ENCODE measurements at places on chromosomes 12 and 14. TPM values are rescaled to one million over a fixed set of nuclear protein-coding genes. Genes with fewer than 3 reads are reported as not detected.

Gene FAM90A1
- total RNA-seq, result not detected

Gene FNTB
- total RNA-seq, result 40.7 TPM

Gene ADAMTS20
- not detected for total RNA-seq

Gene TTC9
- 11.1 TPM for total RNA-seq

Gene CISTR
- not detected for total RNA-seq

Gene TEX22
- 6.0 TPM for total RNA-seq

Gene CLMN
- total RNA-seq, result 41.8 TPM

Gene MMP19
- 9.1 TPM for total RNA-seq

Gene PYGL
- total RNA-seq, result 72.1 TPM

Gene CATSPERB
- total RNA-seq, result 0.36 TPM

DNA sequence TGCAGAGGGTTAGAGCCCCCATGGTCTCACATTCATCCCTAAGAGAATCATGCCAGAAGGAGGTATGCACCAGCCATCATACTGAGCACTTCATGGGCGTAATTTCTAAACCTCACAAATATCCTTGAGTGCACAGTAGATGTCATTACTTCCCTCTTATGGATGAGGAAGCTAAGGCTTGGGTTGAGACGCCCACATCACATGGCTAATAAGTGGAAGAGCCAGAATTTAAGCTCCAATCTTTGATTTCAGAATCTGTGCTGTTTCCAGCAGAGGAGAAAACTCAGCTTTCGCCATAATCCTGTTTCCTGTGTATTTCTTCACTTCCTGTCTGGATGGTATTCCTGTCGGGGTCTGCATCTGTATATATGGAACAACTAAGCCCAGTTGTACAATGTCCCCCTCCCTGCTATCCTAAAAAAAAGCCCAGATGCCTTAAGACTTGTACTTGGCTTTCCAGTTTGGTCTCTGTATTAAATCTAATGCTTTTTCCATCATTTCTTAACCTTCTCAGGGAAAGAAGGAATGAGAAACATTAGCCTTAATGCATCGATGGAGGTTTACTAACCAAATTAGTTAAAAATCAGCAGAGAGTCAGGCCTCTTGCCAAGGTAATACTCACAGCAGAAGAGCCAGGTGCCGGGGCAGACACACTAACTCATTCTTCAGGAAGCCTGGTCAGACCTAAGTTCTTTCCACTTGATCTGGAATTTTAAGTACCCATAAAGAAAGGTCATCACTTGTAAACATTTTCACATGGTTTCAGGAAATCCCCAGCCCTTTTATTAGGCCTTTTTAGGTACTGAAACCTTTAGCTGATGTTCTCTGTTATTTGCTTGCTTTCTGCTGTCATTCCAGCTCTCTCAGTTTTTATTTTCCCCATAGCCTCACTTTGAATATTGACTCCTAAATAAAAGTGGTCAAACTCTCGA is 5.3 kb downstream of the ISCU start:
- DNase-seq, result no peak

DNA sequence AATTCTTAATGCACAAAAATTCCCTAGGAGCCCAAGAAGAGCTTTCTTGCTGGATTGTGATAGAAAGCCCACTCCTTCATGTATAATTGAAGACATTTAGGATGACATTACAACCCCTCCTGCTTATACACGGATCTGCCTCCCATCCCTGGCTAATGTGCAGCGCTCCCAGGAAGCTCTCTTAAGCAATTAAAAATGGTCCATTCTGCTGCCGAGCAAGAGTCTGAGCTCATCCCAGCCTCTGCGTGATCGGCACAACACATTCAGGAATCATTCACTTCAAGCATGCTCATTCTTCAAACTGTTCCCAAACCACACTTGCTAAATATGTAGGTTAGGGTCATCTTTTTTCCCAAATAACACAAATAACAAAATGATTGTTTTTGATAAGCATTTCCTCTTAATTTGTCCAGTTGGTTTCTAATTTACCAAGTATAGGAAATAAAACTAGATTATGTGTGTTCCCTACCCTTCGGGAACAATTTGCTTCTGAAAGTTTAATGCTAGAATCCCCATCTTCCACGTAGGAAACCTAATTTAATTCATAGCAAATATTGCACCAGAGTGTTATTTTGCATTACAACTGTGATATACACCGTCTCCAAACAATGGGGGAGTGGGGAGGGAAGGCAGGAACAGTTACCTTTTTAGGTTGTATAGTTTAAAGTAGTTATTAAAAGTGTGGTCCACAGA is 17.3 kb upstream of the TMEM233 start:
- no peak for DNase-seq

- no peak for DNase-seq
These were observed 269.4 kb upstream of the CCDC196 start for GRCh38 chr14:66216763-66217162.

GRCh38 chr12:15049461-15050153 is 76.8 kb downstream of the PDE6H start:
- DNase-seq, result no peak

- DNase-seq, result no peak
These were observed 117.7 kb upstream of the NCOR2 start for GRCh38 chr12:124684971-124685688.

DNA sequence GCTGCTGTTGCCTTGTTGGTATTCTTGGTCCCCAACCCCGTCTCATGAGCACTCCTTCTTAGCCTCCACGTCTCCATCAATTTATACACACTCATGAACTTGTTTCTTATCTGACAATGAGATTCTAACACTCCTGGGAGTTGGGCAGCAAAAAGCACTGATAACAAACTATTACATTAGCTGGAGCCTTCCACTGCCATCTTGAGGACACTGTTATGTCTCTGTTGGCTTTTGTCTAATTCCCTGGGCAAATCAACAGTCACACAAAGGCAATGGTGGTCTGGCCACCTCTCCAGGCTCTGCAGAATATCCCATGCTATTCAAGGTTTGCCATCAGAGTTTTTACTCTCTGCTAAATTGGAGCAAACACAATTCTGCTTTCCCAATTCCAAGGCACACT is 117.8 kb upstream of the COCH start:
- DNase-seq, result no peak

- DNase-seq, result no peak
These were observed 139.4 kb upstream of the CNTN1 start for GRCh38 chr12:40552868-40553267.

DNA sequence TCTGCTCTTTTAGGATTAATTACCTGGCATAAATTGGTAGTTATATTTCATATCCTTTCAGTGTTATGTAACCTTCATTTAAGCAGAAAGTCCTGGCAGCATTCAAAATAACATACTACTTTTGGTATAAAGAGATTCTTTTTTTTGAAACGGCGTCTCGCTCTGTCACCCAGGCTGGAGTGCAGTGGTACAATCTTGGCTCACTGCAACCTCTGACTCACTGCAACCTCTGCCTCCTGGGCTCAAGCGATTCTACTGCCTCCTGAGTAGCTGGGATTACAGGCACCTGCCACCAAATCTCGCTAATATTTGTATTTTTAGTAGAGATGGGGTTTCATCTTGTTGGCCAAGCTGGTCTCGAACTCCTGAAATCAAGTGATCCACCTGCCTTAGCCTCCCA is 9.2 kb downstream of the KTN1 start:
- DNase-seq, result no peak

DNA sequence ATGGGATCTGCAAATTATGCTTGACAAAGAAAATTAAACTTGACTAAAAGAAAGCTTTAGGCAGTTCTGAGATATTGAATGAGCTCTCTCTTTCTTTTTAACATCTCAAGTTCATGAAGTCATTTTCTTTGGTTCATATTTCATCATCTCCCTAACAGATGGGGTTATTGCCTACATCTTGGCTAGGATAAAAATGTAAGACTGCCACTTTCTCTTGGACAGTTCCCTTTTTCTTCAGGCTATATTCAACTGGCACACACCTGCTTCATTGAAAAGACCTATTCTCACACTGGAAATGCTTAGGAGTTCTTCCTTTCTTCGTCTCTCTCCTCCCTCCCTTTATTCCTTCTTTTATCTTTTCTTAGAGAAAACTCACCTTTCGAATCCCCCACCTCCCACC is 355.9 kb upstream of the SEL1L start:
- DNase-seq, result no peak

- DNase-seq, result no peak
These were observed 194.5 kb upstream of the CNOT2 start for GRCh38 chr12:70048521-70049250.

GRCh38 chr12:129696405-129696804 is 207.4 kb downstream of the TMEM132D start:
- no peak for DNase-seq

DNA sequence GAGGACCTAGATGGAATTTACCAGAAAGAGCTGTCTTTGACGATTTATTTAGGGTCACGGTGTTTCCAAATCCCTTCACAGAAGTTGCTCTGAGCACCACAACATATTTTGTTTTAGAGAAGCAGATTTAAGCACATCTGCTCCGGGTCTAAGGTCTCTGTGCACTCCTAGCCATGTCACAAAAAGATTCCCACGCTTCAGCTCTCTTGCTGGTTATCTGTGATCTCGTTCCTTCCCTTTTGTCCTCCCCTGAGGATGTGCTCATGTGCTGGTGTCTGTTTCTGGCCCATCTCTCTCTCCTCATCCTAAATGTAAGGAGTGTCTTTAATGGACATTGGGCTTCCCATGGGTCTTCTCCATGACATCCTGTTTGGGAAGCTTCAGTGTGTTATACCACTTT is 53.7 kb upstream of the GNPNAT1 start:
- no peak for DNase-seq

DNA sequence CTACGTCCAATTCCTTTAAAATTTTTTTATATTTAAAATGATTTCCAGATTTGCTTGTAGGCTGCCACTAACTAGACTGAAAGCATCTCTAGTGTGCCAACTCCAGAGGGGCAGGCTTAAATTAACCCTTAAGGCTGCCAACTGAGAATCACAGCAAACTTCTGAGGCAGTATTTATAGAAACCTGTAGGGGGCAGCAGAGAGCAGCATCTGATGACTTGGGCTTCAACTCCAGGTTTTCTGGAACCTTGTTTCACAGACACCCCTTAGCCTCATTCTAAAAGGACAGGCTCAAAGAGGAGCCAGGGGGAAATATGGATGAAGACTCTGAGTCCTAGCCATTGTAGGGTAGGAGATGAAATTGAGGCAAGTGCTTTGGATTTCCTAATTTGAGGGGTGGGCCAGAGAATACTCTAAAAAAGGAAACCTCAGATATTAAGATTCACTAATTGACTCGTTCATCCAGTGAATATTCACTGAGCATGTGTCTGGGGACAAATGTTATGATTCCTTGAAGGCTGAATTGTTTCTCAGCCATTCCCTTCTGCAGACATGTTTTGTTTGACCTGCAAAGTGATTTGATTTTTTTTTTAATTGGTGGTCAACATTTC is 63.3 kb upstream of the HSPB8 start:
- DNase-seq, result no peak

GRCh38 chr12:54608769-54609168 is 20.3 kb upstream of the PPP1R1A start:
- no peak for DNase-seq

GRCh38 chr14:81200054-81200453 is 20.7 kb downstream of the GTF2A1 start:
- no peak for DNase-seq

DNA sequence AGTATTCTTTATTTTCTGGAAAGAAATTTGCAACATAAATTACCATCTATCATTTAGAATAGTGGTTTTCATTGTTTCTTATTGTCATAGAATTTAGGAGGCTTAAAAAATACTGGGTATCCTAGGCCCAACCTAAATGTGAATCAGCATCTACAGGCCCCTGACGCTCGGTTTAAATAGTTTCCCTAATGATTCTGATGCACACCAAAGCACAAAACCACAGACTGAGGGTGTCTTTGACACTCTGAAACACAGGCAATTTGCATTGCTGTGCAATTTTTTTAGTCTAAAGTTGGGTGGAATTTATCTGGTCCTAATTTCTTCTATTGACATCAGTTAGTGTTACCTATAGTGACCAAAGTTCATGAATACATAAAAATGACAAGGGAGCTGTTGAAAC is 87.6 kb upstream of the SSTR1 start:
- DNase-seq, result no peak

DNA sequence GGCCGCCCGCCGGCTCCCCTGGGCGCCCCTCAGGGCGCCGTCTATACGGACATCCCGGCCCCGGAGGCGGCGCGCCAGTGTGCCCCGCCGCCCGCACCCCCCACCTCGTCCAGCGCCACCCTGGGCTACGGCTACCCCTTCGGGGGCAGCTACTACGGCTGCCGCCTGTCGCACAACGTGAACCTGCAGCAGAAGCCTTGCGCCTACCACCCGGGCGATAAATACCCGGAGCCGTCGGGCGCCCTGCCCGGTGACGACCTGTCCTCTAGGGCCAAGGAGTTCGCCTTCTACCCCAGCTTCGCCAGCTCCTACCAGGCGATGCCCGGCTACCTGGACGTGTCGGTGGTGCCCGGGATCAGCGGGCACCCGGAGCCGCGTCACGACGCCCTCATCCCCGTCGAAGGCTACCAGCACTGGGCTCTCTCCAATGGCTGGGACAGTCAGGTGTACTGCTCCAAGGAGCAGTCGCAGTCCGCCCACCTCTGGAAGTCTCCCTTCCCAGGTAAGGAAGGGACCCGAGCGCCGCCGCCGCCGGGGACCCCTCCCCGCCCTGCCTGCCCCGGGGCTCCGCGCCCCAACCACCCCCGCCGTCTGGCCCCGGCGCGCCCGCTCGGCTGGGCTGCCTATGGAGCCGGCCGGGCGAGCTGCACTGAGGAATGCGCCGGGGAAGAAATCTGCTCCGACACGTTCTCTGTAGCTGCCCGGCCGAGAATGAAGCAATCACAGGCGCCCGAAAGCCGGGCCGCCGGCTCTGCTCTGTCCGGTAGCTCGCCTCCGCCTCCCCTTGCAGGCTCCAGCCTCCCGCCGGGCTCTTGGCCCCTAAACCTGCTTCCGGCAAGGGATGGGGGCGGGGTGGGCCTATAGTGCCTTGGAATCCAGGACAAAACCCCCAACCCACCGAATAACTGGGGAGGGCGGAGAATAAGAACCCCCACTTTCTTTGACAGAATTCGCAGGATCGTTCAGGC is 794 bp downstream of the HOXC13 start:
- no peak for DNase-seq

- no peak for DNase-seq
These were observed 24.8 kb downstream of the BICDL1 start for GRCh38 chr12:120013659-120014380.

DNA sequence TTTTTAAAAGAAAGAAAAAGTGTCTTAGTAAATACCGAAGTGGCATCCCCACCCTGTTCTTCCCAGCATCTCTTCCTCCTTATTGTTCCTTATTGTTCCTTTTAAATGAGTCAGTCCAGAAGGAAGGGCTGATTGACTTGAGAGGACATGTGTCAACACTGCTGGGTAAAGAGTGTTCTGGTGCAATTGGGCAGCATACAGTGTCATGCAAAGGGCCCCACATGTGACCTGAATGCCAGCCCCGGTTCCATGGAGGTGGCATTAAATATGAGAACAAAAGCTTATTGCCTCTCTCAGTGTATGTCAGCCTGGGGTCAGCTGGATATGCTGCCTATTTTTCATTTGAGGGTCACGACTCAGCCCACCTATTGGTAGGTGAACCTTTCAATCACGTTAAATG is 58.9 kb upstream of the RIC8B start:
- DNase-seq, result no peak

Measured in sciatic nerve (tissue), 2 donors.